LoVo (cell line): ENCODE measurements at places on chromosomes 4 and X.

- no peak for DNase-seq
These were observed 46.4 kb downstream of the SGMS2 start for GRCh38 chr4:107870916-107871786.

GRCh38 chrX:30589146-30589888, 11.8 kb upstream of the TASL start:
- no peak for DNase-seq

DNA sequence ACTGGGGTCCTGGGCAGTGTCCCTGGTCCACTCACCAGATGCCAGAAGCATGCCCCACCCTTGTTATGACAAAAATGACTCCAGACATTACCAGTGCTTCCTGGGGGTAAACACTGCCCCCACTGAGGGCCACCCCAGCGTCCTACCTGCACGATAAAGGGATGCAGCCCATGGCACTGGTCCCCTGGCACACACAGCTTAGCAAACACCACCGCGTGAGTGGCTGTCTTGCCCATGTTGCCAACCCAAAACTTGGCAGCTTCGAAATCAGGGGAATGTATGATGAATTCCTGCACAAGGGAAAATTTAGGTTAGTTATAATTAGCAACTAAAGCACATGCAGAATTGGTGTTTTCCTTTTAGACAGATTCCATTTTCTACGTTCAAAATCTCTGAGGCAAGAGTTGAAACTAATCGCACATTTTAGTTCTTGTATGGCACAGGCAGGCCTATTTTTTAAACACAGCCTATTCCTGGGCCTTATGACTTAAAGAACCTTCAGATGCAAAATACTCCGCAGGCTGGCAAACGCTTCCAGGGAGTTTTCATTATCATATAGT, 30.4 kb downstream of the ACOX3 start:
- DNase-seq, result no peak

DNA sequence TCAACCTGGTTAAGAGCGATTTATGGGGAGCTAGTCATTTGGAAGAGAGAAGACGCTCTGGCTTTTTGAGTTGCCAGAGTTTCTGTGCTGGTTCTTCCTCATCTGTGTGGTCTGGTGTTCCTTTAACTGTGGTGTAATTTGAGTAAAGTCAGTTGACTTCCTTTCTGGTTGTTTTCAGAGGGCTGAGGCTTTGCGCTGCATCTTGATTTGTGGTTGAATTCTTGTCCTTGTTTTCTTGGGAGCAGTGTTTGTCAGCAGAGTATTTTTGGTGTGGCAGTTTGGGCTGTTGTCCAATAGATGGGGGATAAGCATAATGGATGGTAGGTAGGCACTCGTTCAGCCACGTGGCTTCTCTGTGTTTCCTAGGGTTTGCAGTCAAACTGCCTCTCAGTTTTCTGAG, 2143.2 kb upstream of the TENM3 start:
- no peak for DNase-seq

- no peak for DNase-seq
These were observed 677 bp upstream of the CYP4V2 start for GRCh38 chr4:186190581-186191199.

DNA sequence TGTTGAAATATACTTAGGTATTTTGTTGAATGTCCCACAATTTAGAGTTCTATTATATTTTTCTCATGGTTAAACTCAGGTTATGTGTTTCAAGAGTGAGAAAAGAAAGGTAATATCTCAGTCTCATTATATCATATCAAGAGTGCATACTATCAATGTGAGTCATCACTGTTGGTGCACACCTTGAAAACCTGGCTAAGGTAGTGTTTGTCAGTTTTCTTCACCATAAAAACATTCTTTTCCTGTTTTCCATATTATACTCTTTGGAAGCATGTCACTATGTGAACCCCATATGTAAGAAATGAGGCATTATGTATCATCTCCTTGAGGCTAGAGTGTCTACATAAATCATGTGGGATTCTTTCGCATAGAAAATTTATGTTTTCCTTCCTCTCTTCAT, 307.6 kb upstream of the CTSO start:
- no peak for DNase-seq

GRCh38 chr4:140930557-140930956, 174.4 kb upstream of the TBC1D9 start:
- no peak for DNase-seq

DNA sequence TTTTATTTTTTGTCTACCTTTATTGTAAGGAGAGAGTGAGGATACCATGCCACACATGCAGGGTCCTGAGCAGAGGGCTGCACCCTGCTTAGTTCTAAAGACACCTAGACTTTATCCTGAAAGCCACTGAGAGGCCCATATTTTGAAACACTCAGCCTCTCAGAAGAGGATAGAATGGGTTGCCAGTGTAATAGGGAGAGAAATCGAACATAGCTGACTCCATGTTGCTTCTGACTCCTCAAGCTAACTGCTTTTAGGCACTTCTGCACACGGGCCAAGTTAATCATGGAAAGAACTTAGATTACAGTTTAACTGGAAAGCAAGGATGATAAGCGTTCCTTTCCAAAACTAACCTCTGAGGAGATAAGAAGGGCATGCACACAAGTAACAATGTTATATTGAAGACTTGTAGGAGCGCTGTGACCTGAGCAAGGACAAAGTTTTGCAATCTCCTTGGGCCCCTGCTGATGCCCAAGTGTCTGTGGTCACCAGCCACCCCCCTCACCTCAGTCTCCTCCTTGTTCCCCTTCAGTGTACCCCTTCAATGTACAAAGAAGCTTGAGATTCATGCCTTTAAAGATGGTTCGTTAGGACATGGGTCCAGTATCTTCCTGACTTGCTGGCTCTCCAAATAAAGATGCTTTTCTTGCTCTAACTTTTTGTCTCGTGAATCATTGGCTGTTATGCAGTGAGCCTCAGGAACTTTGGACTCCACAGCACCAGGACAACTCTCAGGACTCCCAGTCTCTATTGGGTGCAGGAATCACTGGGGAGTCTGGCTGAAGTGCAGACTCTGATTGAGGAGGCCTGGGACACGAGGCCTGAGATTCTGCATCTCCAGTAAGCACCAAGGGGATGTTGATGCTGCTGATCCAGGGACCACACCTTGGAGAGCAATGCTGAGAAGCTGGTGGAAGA, 25.4 kb upstream of the CD99 start:
- no peak for DNase-seq

DNA sequence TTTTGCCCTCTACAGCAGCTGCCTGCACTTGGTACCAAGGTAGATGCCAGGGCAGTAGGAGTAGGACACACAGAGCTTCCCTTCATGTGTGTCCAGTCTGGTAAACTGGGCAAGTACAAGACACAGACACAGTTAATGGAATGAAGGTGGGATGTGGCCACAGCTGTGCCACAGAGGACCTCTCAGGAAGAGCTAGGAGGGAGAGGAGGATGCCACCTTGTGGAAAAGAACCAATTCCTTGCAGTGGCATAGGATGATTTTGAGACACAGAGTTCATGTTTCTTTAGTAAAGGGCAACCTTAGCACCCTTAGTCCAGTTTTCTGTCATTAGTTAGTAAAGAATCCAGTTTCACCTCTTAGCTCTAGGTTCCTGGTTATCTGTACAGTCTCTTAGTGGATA, 36.3 kb upstream of the TBC1D14 start:
- DNase-seq, result no peak

DNA sequence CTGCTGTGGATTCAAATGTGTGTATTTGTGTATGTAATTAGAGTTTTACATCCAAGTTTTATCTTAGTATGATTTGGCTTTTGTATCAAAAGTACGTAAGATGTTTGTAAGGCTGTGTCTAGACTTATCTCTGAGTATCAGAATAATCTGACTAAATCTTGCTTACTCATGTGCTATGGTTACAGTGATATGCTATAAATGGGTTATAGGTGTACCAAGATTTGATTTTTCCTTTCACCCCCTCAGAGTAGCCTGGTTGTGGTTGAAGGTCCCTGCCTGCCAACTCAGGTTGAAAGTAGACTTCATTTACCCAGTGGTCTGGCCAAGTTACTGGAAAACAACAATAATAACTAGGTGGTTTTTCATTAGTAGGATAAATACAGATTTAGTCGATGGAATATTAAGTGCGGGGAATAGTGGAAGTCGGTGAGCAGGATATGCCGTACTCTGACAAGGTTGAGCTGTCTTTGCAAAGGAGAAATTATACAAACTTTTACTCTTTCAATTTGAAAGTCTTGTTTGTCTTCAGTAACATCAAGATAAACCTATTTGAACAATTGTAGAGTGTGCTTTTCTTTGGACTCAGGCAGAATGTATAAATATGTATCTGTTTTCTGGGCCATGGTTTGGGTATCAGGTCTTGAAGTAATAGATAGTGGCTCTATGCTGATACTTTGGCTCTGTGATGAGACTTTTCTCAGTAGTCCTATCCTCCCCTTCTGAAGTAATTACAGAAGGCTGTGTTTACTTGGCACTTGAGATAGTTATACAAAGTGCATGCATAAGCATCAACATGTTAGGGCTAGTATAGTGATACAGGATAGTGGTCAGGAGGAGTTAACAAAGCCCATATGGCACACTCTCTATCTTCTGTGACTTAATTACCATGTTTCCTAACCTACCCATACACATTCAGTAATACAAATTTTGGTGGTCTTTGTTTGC, 23.7 kb downstream of the BMP2K start:
- no peak for DNase-seq

DNA sequence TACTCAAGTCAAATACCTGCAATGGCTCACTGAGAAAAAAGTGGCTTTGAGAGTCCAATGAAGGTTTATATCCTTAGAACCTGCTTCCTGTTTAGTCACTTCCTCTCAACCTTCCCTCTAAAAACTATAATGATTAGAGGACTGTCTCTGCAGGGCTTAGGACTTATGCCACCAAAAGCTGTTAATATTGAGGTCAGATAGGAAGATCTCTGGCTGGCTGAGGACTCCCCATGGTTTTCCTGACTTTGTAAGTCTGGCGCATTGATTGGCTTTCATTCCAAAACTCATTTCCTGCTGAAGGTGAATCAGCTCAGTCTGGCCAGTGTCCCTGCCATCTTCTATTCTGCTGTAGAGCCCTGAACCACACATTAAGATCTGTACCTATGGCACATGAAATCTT, 140.9 kb upstream of the ANK2 start:
- DNase-seq, result no peak

- DNase-seq, result no peak
These were observed 3.7 kb downstream of the GPRIN3 start for GRCh38 chr4:89303814-89304388.

GRCh38 chr4:8081621-8082516, 76.7 kb downstream of the ABLIM2 start:
- DNase-seq, result no peak

- no peak for DNase-seq
These were observed 204.7 kb downstream of the SPRY1 start for GRCh38 chr4:123600987-123601904.

GRCh38 chr4:15438939-15439524, 11.2 kb downstream of the C1QTNF7 start:
- no peak for DNase-seq

DNA sequence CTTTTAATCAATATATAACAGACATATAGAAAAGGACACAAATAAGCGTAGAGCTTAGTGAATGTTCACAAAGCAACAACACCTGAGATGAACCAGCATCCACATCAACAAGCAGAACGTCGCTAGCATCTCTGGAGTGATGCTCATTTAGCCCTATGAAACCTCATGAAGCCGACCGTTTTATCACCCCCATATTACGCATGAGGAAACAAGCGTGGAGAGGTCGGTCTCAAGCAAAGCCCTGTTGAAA, 524 bp upstream of the RPS3A start:
- no peak for DNase-seq

GRCh38 chr4:140395668-140396067, 22.2 kb downstream of the SCOC start:
- no peak for DNase-seq

DNA sequence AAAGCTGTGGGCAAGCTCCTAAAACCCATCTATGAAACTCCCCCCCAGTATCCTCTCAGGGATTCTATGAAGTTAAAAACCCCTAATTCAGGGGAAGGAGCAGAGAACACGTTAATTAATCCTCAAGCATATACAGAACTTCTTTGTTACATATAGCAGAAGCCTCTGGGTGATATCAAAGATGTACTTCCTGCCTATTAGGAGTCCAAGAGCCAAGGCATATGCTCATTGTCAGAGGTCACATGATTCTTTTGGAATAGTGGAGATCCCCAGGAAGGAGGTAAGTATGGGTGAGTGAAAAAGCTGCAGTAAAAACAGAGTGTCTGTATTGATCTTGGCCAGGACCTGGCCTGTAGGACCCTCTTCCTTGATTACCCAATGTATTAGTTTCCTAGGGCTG, 2.9 kb upstream of the SPARCL1 start:
- DNase-seq, result no peak

DNA sequence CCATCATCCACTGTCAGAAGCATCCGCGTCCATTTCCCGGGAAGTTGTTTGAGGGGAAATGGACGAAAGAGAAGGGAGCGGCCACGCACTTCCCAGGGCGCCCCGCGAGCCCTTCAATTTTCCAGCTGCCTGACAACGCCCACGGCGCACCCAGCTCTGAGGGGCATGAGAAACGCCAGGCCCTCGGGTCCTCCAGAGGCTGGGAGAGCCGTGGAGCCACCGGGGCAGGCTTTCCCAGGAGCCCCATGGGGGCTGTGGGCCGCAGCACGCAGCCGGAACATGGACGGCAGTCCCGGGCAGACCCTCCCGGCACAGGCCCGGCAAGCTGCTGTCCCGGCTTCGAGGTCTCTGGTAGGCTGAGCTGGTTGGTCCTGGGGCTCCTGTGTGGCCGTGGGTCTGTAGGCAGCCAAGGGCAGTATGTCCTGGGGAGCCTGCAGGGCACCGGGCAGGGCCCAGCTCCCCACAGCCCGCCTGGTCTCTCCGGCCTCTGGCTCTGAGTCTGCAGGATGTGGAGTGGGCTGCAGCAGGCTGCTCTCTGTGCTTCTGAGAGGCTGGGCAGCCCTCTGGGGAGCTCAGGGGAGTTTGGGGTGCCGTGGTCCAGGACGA, 115.2 kb downstream of the FAM53A start:
- no peak for DNase-seq

- DNase-seq, result no peak
These were observed 3.5 kb downstream of the GUCY1B1 start for GRCh38 chr4:155762334-155762733.

- no peak for DNase-seq
These were observed 133.4 kb downstream of the RTL9 start for GRCh38 chrX:110491846-110492620.

- no peak for DNase-seq
These were observed 6.7 kb upstream of the CD38 start for GRCh38 chr4:15771216-15772058.

- DNase-seq, result no peak
These were observed 117.4 kb downstream of the DIPK2B start for GRCh38 chrX:45083314-45083713.

GRCh38 chr4:82248903-82249632, 124.7 kb downstream of the HNRNPD start:
- DNase-seq, result no peak

DNA sequence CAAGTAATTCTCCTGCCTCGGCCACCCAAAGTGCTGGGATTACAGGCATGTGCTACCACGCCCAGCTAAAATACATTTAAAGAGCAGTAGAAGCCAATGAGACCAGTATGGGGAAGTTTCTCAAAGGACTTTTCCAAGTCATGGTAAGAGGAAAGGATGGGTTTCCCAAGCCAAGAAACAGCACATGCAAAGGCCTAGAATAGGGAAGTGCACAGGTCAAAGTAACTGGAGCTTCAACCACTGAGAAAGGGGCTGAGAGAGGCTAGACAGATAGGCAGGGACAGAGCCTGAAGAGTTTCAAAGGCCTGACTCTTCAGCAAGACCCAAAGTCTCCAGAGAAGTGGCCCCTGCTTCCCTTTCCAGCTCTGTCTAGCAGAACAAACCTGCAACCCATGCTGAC, 162.1 kb downstream of the CORIN start:
- DNase-seq, result no peak

- no peak for DNase-seq
These were observed 12.9 kb downstream of the ASIC5 start for GRCh38 chr4:155853189-155853588.
